ENCODE measurements at places on chromosomes 16 and 17. TPM values are rescaled to one million over a fixed set of nuclear protein-coding genes. Genes with fewer than 3 reads are reported as not detected.

CEP95 gene
- 81.1 TPM for total RNA-seq

NOL3 gene
- 0.27 TPM for total RNA-seq

TNFRSF17 gene
- not detected for total RNA-seq

VASN gene
- total RNA-seq = 15.5 TPM

LRRC46 gene
- 0.35 TPM for total RNA-seq

FBXO39 gene
- not detected for total RNA-seq

CCDC137 gene
- total RNA-seq = 22.3 TPM

FBXW10 gene
- 0.07 TPM for total RNA-seq

CDH16 gene
- not detected for total RNA-seq

TEX14 gene
- total RNA-seq = 0.78 TPM

C17orf107 gene
- total RNA-seq = 3.6 TPM

CD300LG gene
- total RNA-seq = not detected

All from GM23338 (cell line).